NCI-H69 (cell line): ENCODE measurements at places on chromosomes 16 and 17.

GRCh38 chr17:82985973-82986372 is 93.4 kb upstream of the METRNL start:
- peak; percentile 22 for DNase-seq

- no peak for DNase-seq
Observed at GRCh38 chr16:71775949-71776348, 32.7 kb downstream of the AP1G1 start.

DNA sequence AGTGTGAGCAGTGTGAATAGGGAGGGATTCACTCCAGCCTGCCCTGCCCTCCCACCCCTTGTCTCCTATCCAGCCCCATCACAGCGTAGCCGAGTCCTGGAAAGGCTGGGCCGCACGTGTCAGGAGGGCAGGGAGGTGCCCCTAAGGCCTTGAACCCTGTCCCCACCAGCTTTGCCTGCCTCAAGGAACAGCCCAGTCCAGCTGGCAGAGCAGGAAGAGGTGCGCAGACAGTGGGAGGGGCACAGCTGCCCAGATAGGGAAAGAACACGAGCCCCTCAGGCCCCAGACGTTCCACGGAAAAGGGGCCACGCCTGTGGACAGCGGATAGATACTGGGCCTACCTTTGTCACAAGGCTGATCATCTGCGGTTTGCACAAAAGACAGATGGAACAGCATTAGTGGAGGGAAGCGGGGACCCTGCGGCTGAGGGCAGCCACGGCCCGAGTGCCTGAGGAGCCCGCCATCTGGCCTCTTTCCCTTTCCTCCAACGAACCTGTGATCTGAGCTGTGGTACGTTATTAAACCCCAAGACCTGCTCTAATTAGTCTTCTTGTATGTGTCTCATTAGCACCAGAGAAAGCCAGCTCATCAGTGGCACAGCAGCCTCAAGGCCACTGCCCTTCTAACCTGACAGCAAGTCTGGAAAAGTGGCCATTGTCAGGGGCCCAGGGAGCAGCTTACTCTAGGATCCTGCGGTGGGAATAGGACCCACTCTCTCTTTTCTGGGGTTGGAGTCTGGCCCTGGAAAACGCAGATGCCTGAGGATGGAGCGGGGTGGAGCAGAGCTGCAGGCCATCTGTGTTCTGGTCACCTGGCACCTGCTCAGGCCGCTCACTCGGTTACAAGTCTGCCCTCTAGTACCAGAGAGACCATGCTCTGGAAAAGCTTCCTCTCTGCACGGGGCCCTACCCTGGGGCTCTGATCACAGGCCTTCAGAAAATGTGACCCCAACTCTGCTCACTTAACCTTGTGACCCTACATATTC is 16.3 kb downstream of the MPP3 start:
- no peak for DNase-seq

DNA sequence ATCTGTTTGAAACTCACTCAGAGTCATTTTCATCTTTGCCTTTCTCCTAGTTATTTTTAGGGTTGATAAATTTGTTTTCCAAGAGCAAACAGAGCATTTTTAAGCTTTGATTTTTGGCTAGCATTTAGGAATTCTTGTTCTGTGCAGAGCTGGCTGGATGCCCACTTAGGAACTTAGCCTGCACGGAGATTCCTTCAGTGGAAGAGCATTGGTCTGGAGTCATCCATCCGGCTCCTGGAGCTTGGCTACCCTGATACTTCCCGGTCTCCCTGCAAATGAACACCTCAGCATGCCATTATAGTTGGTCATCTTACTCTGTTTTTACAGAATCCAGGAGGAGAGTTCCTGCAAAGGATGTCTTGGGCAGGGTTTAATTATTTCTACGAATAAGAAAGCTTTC is 57.1 kb downstream of the SPECC1 start:
- peak; percentile 35 for DNase-seq

DNA sequence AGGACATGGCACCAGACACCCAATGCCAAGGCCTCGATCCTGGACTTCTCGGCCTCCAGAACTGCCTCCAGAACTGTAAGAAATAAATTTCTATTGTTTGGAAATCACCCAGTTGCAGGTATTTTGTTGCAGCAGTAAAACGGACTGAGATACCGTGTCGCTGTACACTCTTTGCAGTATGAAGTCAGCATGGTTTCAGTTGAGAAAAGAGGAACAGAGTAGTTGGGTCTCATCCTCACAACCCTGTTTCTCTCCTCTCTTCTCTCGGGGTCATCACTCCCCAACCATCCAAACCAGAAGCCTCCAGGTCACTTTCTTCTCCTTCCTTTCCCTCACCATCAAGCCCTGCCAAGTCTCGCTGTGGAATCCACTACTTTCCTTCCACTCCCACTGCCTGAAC is 77.8 kb downstream of the ADCY9 start:
- DNase-seq = no peak

DNA sequence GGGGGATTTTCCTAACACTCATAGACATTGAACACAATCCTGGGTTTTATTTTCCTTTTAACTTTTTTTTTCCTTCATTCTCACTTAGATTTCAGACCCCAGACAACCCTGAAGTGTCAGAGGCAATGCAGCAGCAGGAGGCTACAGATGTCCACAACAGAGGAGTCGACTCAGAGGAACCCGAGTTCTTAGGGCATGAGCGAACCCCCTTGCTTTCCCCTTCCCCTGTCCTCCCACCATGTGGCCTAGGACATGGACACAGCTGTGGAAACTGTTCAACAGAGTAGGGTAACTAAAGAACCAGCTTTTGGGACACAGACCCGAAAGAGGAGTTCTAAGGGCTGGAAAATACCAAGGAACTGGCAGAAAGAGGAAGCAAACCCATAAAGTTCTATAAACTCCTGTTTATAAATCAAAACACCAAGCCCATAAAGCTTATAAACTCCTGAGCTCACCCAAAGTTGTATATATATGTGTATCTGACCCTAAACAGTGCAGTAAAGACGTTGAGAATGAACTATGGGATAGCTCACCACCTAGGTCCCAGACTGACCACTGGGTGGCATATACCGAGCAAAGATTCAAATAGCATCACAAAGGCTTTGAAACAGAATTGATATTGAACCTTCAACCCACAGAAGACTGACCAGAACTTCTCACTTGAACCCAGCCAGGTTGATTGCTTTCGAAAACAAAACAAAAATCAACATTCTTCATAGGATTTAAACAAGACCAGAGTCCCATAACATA is 33.9 kb downstream of the CMTM4 start:
- DNase-seq = peak; percentile 22

DNA sequence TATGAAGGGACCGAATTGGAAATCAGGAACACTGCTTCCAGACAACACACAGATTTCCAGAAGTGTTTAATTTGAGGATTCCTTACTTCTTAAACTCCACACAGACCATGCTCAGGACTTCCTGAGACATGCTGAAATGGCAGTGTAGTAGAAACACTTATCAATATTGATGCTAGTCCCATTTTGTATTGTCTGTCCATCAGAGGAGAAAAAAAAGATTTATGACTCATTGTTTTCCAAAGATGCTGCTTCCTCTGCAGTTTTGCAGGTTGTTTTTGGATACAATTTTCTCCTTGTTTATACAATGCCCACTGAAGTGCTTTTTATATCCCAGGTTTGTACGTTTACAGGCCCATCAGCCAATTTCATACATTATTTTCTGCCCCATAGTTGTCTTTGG is 68.3 kb upstream of the TANC2 start:
- no peak for DNase-seq

GRCh38 chr17:42362245-42362961 is 25.8 kb downstream of the STAT3 start:
- peak; percentile 94 for DNase-seq

DNA sequence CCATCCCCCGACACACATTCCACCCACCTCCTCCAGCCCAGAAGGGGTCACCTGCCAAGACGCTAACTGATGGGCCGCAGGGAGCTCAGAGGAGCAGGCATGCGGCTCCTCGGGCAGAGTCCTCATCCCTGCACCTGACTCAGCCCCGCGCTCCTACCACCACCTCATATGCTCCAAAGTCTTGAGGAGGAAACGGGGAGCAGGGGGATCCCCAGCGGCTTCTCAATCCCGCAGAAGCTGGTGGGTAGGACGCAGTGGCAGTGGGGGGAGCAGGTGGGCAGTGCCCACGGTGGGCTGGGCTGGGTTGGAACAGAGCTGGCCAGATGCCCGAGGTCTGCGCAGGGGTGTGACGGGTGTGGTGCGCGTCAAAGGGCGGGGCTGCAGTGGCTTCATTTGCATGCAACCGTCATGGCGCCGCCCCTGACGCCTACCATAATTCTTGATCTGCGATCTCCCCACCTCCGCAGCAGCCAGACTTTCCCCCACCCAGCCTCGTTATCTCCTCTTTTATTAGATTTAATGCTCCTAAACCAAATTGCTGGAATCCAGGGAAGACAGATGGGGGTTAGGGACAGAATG is 39.0 kb upstream of the EMP2 start:
- DNase-seq = peak; percentile 27

DNA sequence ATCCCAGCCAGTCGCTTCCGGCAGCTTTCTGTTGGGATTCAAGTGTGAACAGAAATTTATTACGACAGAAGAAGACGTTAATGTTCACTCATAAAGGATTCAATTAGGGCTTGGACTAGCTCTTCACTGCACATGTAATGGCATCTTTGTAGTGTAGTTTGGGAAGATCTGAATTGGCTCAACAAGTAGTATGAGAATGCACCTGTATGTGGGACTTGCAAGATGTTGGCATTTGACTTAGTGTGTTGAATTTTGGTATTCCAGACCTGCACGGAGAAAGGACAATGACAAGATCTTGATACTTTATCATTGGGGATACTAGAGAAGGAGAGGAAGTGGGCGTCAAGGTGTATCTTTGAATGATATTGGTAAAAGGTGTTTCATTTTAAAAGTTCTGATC is 1.2 kb downstream of the PSMD11 start:
- DNase-seq = peak; percentile 19

GRCh38 chr16:26606381-26607150 is 460.2 kb upstream of the C16orf82 start:
- DNase-seq = no peak

DNA sequence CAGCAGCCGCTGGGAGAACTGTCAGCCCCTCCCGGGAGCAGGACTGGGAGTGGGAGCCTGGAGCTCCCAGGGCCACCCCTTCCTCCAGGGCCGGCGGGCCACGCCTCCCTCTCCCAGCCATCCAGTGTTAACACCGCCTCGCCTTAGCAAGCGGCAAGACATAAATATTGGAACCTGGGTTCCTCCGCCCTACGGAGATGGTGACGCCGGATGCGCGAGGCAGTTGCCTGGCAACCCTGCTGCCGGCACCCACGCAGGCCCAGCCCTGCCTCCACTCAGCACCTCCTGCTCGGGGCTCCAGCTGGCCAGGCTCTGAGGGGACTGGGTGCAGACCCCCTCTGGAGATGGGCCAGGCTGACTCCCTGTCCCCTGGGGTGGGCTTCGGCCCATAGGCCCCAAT is 27.4 kb upstream of the CACNA1H start:
- DNase-seq = peak; percentile 97

GRCh38 chr17:55175788-55176427 is 88.9 kb upstream of the HLF start:
- peak; percentile 93 for DNase-seq

GRCh38 chr16:90081606-90081970 is 4.5 kb upstream of the PRDM7 start:
- peak; percentile 39 for DNase-seq

DNA sequence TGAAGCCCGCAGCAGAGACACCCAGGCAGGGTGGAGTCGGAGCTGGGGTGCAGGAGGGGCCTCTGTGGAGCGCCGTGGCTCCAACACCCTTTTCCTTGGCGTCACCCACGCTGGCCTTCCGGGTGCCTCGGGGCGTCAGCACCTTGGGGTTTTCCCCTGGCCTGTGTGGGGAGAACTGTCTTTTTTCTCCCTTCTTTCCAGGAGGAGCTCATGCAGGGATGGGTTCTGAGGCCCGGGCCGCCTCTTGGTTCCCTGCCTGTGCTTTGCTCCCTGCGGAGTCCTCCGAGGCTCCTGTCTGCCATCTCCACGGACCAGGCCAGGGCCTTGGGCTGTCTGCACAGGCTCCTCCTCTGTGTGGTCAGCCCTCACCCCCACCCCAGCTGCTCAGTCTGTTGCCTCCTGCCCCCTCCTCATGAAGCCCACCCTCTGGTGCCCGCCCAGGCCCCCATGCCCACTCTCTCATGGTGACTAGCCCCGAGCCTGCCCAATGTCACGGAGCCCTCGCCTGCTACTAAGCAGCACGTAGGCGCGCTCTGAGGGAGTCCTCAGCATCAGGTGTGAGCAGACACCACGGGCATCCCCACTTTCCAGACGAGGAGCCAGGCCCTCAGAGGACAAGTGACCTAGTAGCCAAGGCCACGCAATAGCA is 5.0 kb downstream of the KATNB1 start:
- DNase-seq = no peak

DNA sequence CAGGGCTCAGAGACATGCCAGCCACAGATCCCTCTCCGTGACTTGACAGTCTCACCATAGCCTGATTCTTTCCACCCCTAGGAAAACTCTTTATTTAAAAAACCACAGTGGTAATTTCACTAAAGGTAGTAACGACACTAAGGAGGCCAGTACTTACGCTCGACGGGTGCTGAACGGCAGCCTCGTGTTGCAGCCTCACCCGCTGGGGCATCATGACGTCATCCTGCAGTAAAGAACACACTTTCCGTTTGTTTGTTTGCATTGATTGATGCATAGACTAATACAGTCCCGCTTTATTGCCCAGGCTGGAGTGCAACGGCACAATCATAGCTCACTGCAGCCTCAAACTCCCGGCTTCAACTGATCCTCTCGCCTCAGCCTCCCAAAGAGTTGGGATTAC is 65.1 kb upstream of the METRNL start:
- peak; percentile 13 for DNase-seq

GRCh38 chr16:17258848-17259713 is 211.7 kb downstream of the XYLT1 start:
- DNase-seq = no peak

DNA sequence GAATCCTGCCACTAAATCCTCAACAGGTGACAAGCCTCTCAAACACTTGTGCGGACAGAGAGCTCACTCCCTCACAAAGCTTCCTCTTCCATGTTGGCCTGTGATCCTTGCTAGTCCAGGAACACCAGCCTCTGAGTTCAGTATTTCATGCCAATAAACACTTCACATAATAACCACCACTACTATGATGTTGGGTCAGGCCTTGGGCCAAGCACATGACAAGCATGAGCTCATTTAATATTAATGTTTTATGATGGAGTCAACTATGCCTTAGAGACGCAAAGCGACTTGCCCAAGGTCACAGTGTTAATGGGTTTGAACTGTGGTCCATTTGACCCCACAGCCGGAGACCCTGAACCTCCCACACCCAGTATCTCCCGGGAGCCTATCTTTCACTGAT is 129.1 kb downstream of the GAS7 start:
- DNase-seq = no peak

- no peak for DNase-seq
Observed at GRCh38 chr16:21982108-21982507, 18.8 kb downstream of the PDZD9 start.
